HCT116 (cell line): ENCODE measurements at places on chromosomes 7 and 10. TPM values are rescaled to one million over a fixed set of nuclear protein-coding genes. Genes with fewer than 3 reads are reported as not detected.

MPP7 gene
- 64.5 TPM for total RNA-seq

PTPRN2 gene
- 2.1 TPM for total RNA-seq

PDIA4 gene
- 217 TPM for total RNA-seq

MSMB gene
- not detected for total RNA-seq

GRCh38 chr7:157897681-157898080 is 560.9 kb downstream of the DNAJB6 start:
- no peak for DNase-seq
- H3K27me3 ChIP-seq: peaks cover 6% of the 10 kb centered on the region; the same call in 1 of the 2 replicates
- no peaks in the 10 kb centered on the region for H3K4me1 ChIP-seq
- no peak overlapping the region for H3K4me3 ChIP-seq
- H3K27ac ChIP-seq: no peak overlapping the region
- H3K36me3 ChIP-seq: no peaks in the 10 kb centered on the region

GRCh38 chr7:4689668-4690067 is 7.6 kb downstream of the FOXK1 start:
- no peak for DNase-seq
- H3K27me3 ChIP-seq: no peaks in the 10 kb centered on the region
- H3K4me1 ChIP-seq: peaks cover 13% of the 10 kb centered on the region
- H3K36me3 ChIP-seq: no peaks in the 10 kb centered on the region
